Stimulated activated CD4-positive, alpha-beta T cell treated with anti-CD3 and anti-CD28 coated beads, Interleukin-12 subunit alpha, Interleukin-12 subunit beta, amount 100 ng/mL, for 4 hours (primary cell): ENCODE measurements at places on chromosomes 6 and 20.

GRCh38 chr6:40308533-40309306 is 278.4 kb downstream of the LRFN2 start:
- peak; percentile 53 for DNase-seq

DNA sequence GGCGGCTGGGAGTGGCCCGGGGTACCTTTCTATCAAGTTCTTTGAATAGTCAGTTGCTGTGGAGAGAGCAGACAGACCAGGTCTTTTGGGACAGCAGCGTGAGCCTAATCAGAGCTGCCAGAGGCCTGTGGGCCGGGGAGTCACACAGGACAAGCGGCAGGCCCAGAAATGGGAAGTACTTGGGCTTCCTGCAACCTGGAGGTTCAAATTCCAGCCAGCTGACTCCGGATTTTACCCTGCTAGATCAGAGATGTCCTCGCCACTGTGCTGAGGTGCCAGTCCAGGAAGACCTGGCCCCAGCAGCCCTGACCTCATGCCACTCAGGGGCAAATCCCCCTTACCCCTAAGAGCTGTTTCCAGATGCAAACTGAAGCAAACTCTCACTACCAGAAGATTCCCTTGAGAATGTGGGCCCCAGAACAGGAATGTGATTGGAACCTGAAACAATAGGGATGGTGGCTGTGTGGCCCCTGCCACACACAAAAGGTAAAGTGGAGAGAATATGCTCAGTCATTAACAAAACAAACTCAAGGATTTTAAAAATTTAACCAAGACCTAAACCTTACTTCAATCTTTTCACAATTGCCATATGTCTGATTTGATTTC is 9.7 kb downstream of the BEND3 start:
- no peak for DNase-seq

DNA sequence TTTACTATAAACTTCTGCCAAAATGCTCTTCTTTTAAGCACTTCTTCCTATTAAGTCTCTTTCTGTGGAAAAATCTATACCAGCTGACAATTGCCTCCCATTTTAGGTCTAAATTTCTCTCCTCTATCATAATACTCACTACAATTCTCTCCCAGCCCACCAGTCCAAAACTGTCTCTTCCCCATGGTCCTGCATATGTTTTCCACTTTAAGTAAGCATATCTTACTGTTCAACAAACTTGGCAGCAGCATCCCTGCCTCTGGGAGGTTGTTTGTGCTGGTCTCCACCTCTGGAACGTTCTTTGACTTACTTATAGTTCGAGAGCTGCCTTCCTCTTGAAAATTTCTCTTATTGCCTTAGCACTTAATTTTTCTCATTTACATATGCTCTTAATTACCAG is 180.5 kb downstream of the COL12A1 start:
- DNase-seq: no peak

DNA sequence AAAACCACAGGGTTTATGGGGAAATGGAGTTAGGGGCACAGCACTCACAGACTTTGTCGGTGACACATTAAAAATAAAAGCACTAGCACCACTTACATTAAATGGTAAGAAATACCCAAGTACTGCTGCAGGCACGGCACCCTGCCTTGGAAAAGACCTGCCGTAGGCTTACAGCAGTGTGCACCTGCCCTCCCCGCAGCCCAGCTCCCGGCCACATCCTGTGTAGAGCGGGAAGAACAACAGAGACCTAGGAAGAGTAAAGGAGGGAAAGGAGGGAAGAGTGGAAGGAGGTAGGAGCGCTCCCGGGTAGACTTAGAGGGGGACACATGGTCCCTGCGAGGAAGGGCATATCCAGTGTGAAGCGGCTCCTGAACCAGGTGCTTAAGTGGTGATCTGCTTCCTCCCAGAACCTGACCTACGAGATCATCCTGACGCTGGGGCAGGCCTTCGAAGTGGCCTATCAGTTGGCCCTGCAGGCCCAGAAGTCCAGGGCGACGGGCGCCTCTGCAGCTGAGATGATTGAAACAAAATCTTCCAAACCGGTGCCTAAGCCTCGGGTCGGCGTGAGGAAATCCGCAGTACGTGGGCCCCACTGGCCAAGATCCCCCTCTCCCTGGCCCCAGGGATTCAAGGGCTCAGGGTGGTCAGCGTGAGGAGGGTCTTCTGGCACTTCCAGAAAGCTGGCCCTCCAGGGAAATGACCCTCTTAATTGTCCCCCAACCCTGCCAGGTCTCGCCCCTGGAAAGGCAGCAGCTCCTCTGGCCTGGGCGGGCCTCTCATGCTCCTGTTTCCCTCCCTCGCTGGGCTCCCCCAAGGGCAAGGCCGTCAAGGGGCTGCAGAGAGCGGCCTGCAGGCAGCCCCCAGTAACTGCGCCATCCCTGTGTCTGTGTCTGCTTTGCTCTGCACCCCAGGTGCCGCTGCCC is 55.5 kb downstream of the TCP11 start:
- no peak for DNase-seq

DNA sequence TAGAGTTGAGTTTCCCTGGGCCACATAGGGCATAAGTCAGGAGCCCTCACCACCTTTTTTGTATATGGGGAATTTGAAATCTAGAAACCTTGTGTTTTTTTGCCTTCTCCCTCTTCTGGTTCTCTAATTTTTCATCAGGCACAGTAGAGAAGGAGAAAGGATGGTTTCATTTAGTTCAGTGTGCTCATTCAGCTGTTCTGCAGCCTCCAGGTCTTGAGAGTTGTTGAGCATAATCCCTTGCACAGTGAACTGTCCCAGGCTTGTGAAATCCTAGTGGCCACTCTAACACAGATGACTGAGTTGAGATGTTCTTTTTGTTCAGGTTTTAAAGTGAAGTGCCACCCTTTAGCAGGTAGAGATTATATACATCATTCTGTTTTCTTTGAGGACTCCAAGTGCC is 183.5 kb downstream of the CDKAL1 start:
- no peak for DNase-seq
